ENCODE measurements at places on chromosomes 5 and 9.

DNA sequence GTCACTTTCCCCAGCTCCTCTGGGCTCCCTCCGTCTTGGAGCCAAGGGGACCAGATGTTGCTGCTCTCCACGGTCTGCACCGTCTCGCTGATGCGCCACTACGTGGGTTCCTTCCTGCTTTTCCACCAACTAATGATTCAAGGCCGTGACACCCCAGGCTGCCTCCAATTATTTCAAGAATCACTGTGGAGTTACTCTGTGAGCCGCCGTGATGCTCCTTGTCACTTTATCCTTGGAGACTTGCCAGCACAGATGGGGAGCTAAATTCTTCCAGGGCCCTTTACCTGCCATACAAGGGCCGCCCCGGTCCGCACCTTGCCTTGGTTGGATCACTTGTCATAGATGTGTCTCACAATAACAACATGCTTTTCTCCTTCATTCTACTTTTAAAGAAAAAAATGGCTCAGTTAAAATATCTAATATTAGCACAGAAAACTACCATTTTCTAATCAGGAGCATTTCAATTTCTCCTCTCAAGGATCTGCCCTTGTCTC lies 202.0 kb downstream of the FSTL4 start:
- no peak for DNase-seq

- DNase-seq, result no peak
Measured at GRCh38 chr9:35267710-35268109, 105.9 kb downstream of the UNC13B start.

DNA sequence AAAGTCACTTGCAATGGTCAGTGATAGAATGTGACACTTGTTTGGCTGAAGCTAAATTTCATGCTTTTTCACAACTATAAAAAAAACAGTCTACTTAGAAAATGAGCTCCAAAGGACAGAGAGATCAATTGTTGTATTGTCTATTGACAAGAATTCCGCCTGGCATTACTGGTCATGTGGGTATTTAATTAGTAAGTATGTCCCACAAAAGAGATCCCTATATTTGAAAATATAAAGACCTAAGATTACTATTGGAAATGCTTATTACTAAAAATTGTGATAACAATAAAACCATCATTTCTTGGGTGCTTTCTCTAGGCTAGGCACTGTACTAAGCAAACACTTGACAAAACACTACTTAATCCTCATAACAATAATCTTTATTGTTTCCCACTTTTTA lies 745.2 kb upstream of the C9orf72 start:
- no peak for DNase-seq

GRCh38 chr9:79140751-79141150 lies 431.0 kb upstream of the TLE4 start:
- no peak for DNase-seq

- no peak for DNase-seq
Measured at GRCh38 chr5:28505121-28505520, 1466.7 kb upstream of the CDH9 start.

- no peak for DNase-seq
Measured at GRCh38 chr9:109799792-109800191, 19.8 kb downstream of the PALM2AKAP2 start.

- DNase-seq, result no peak
Measured at GRCh38 chr5:137501846-137502406, 2.8 kb upstream of the SPOCK1 start.

GRCh38 chr9:74006935-74007334 lies 490.2 kb upstream of the RORB start:
- no peak for DNase-seq

DNA sequence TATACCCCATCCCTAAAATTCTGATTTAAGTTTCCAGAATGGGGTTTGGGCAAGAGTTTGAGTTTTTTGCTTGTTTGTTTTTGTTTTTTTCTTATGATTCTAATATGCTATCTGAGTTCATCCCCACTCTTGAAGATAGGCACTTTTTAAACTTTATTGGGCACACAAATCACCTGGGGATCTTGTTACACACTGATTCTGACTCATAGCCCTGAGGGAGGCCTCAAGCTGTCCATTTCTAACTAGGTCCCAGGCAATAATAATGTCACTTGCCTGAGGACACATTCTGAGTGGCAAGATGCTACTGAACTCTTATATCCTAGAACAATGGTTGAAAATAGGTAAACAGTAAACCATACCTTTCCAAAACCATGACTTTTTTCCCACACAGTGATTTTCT lies 22.8 kb upstream of the ABLIM3 start:
- no peak for DNase-seq

GRCh38 chr9:19517202-19517942 lies 108.6 kb downstream of the ACER2 start:
- no peak for DNase-seq

DNA sequence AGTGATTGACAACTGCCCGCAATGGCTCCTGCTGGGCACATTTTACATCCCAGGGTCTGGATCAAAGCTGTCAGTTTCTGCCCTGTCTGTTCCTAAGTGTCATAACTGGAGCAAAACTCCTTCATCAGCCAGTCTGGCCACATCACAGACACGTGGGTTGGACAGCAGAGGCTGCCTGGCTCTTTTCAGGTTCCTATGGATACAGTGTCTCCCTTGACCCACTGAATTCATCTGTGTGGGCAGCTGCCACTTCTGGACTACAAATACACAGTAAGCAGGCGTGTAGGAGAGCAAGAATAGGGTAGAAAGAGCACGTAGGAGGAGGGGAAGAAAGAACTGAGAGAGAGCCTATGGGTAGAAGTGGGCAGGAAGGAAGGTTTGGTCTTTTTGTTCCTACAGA lies 238.0 kb downstream of the ENC1 start:
- DNase-seq, result no peak

DNA sequence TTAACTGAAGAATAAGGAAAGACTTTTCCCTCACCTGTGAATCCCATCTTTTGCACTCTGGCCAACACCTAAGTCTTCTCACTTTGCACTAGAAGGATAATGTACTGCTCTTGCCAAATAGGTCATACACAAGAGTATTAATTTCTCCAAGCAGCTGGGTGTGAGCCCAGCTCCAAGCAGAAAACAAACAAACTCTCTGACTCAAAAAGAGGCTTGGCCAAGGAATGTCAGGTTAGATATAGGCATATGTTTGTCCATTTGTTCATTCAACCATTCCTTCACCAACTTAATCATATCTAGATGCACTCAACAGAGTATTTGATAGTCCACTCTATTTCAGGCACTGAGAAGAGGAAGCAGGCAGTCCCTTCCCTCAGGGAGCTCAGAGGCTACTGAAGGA lies 84.4 kb downstream of the HTR4 start:
- no peak for DNase-seq

DNA sequence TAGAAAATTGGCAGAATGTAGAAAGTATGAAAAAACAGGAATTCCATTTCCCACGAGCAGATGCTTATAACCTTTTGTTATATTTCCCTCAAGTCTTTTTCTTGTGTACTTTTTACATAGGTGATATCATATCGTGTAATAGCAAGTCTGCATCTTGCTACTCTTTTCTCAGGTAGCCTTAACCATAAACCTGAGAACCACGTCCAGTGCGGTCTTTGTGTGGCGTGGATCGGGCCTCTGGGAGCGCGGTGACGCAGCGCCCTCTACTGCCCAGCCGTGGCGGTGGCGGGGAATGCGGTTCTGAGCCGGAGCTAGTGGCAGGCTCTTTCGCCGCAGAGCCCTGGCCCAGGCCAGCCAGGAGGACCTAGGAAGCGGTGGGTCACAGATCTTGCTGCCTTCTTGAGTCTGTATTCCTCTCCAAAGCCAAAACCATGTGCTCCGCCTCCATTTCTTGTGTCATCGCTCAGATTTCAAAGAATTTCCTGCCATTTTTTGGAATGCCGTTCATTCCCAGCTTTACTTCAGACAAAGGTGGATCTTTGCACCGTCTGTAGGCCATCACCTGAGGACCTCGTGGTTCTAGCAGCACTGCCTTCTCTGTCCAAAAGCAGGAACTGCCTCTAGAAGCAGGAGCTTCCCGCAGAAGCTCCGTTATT lies 71.9 kb downstream of the MVB12B start:
- peak; percentile 54 for DNase-seq

DNA sequence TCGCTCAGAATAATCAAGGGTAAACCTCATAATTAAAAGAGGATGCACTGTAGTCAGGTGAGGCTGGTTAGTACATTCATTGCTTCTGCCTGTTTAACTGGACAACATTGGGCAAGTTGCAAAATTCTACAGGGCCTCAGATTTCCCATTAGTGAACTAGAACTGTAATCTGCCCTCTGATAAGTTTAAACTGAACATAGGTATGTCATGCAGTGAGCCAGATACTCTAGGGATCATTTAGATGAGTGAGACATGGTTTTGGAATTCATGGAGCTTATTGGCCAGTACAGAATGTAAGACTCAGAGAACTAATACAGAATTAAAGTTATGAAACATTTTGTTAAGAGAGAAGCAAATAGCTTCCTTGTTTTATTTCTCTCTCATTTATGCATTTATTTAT lies 35.9 kb downstream of the RNF44 start:
- DNase-seq, result no peak

DNA sequence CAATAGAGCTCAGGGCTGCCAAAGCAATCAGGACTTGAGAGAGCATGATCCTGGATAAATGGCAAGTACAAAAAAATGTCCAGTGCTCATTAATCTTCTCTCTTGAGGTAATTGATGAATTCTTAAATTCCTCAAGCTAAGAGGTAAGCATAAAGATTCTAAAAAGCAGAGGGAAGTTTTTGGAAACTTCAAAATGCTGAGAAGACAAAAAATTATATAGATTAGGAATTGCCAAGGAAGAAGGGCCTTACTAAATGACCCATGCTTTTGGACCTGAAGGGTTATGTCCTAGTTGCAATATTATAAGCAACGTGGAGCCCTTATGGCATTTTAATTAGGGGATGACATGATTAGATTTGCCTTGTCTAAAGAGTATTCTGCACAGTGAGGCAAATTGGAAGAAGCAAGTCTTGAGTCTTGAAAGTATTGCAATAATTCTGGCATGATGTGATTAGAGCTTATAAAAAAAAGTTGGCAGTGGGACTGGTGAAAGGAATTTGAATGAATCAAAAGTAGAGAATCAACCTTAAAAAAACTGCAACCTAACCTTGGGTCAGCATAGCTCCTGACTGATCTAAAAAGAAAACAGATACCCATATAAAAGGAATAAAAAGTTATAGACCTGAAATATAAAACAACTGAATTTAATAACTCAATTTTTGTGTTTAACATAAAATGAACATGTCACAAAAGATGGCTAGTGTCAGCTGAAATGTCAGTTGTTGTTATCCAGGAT lies 323.8 kb upstream of the ARRDC3 start:
- no peak for DNase-seq

DNA sequence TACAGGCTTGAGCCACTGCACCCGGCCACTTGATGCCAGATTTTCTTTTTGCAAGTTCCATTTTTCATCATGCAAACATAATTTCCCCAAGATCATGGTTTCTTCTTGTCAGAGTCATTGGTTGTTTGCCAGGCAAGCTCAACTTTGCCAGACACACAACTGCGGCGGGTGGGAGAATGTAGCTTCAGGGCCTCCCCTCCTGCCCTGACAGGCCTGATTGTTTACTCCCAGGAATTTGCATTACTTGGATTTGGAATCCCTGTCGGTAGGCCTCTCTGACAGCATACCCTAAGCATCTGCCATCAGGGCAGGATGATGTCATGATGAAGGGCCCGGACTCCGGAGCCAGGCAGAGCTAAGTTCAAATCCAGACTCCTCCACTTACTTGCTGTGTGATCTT lies 15.1 kb downstream of the RPS14 start:
- no peak for DNase-seq

DNA sequence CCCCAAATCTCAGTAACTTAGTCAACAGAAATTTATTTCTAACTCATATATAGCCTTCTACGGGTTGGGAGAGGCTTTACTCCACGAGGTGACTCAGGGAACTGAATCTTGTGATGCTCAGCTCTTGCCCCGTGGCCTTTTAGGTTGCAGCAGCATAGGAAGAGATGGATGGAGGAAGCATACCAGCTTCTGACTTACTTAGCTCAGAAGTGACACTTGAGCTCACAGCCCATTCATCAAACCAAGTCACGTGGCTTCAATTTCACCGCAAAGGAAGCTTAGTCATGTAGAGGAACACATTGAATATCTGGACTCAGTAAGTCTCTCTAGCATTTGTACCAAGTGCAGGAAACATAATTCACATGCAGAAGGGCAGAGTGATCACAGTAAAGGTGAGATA lies 124.1 kb upstream of the KCNN2 start:
- no peak for DNase-seq

- peak; percentile 47 for DNase-seq
Measured at GRCh38 chr5:151115272-151115905, 34.6 kb upstream of the TNIP1 start.

DNA sequence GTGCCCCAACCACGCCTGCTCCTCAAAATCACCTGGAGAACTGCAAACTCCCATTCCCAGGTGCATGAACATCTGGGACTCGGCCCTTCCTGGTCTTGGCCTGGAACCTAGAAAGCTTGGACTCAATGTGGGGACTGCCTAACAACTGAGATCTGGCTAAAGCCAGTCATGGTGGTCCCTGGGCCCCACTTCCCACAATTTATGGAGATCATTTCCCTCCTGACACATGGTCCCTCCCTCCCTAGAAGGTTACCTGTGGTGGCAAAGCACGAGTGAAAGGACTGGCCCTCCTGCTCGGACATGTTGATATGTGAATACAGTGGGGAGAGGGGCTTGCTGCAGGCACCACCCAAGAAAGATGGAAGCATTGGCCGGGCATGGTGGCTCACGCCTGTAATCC lies 18.8 kb downstream of the BICD2 start:
- no peak for DNase-seq

GRCh38 chr9:91164724-91165520 lies 196.8 kb downstream of the AUH start:
- no peak for DNase-seq
